Stimulated activated naive CD4-positive, alpha-beta T cell (primary cell): ENCODE measurements at places on chromosomes 2 and 18.

DNA sequence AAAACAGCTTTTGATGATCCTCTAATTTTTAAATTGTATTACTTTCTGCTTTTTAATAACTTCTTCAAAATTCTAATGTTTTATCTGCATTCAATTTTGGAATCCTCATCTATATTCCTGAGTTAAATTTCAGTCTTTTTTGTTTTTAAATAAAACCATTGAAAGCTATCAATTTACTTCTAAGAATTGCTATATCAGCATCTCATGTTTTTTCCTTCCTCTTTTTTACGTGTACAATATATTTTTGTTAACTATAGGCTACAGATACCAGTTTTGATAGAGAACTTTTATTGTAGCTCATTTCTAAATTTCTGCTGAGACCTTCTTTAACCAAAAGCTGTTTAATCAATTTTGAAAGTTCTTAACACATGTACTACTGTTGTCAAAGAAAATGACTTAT is 84.5 kb downstream of the SS18 start:
- no peak for DNase-seq

- DNase-seq: no peak
Observed at GRCh38 chr2:163044114-163044513, 205.5 kb upstream of the KCNH7 start.

GRCh38 chr2:150878356-150878755 is 383.3 kb downstream of the RBM43 start:
- no peak for DNase-seq

DNA sequence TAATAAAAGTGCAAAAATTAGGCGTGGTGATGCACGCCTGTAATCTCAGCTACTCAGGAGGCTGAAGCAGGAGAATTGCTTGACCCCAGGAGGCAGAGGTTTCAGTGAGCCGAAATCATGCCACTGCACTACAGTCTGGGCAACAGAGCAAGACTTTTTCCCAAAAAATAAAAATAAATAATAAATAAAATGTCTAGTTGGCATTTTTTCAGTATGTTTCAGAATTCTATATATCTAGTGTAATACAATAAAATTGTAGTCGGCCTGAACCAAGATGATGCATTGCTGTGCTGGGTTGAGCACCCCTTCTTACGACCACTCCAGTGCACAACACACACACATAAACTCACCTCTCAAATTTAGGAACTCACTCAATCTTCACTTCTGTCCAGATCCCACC is 108.2 kb downstream of the XIRP2 start:
- no peak for DNase-seq

DNA sequence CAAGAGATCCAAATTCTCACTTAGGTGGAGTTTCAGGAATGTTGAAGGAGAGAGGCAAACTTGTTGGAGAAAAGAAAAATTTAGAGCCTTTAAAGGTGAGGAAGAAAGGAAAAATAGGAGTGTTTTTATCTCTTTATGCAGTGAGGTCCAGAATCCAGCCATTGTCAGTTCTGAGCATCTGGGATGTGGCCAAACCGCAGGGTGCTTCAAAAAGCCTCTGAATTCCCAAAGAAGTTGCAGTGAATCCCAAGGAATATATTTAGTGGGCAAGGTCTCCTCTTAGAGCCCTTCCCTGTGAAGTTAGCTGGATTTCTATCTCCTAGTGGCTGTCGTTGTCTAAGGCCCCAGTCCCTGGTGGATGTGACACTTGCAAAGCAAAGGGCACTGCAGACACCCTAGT is 51.2 kb downstream of the MTCL1 start:
- DNase-seq: no peak

- DNase-seq: no peak
Observed at GRCh38 chr2:104344985-104345384, 508.9 kb upstream of the POU3F3 start.

- DNase-seq: no peak
Observed at GRCh38 chr18:28030458-28030857, 146.5 kb downstream of the CDH2 start.

- no peak for DNase-seq
Observed at GRCh38 chr2:64727013-64727767, 73.5 kb upstream of the SERTAD2 start.

GRCh38 chr18:11850821-11851145 is 430 bp upstream of the CHMP1B start:
- no peak for DNase-seq

DNA sequence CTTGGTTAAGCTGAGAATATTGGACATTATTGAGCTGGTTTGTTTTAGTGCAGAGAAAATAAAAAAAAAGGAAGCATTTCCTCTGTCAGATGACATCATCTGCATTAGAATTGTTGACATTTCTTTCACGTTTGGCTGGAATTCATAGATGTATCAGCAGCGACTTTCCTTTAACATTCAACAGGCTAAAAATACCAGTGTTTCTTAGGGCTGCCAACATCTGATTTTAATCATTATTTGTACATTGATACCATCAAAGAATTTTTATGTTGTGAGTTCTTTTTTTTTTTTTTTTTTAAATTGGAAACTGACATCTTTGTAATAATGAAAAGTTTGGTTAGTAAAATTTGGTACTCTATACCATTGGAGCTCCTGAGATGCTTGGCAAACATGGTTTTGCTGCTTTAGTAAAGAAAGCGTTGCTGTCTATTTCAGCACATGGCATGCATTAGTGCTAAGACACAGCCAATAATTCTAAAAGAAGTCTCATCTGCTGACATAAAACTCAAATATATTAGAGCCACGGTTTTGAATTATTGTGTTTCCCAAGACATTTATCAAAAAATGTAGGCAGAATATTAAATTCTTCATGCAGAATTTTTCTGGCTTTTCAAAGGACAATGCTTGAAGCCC is 33.6 kb downstream of the GTF2A1L start:
- DNase-seq: no peak

GRCh38 chr2:54063967-54064535 is 51.4 kb upstream of the ACYP2 start:
- DNase-seq: no peak

GRCh38 chr2:231968820-231969219 is 7.3 kb downstream of the DIS3L2 start:
- no peak for DNase-seq

- DNase-seq: no peak
Observed at GRCh38 chr18:61732854-61733253, 160.0 kb downstream of the RNF152 start.

GRCh38 chr2:109158237-109158636 is 29.2 kb downstream of the SH3RF3 start:
- no peak for DNase-seq

DNA sequence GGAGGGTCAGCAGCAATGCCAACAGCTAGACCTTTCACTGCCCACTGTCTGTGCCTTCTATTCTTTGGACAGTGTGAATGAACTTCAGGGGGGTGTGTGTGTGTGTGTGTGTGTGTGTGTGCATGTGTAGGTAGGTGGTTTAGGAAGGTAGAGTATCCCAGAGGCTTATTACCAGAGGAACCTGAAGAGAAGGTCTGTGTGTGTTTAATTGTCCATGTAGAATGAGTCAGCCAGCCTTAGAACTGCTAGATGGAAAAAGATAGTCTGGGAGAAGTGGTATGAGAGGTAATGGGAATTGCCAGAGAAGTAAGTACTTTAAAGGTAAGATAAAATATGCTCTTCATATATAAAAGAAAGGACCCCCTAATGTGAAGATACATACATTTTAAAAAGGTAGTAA is 522.2 kb downstream of the PIK3C3 start:
- no peak for DNase-seq

DNA sequence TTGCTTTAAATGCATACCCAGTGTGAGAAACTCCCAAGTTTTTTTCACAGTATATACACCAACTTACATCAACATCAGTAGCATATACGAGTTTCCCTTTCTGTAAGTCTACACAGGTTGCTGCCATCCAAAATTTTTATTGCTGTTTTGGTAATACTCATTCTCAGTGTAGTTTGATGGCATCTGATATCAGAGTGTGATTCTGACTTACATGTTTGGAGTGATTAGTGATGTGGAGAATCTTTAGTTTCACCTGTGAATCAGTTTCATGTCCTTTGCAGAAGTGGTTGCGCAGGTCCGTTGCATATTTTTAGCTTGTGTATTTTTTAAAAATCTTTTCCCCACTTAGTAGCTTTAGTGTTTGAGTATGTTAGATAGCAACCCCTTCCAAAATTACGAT is 50.1 kb downstream of the CCDC74A start:
- no peak for DNase-seq

DNA sequence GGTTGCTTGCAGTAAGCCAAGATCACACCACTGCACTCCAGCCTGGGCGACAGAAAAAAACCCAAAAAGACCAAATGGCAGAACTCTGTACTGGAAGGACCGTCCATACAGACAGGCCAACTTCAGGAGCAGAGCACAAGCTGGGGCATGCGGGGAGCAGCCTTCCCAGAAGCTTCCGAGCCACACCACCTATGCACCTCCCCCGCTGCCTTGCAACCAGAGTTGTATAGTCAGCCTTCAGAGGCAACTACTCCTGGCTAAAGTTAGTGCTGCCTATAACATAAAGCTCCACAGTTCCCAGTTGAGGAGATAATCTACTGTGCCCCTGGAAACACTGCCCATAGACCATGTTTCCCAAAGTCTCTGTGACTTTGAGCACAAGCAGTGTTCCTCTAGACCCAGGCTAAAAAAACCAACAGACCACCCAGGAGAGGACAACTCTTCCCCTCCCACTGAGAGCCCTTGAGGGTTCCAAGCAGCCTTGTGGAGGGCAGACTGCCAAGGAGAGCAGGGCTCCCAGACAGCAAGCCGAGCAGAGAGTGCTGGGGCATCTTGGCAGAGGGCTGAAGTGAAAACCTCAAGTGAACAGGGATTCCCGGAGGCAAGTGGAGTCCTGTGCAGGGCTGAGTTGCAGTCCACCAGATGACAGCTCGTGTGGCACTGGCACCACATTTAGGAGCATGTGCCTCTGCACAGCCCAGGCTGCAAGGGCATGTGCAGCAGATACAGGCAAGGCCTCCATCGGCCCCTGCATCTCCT is 6.8 kb downstream of the SFT2D3 start:
- no peak for DNase-seq

GRCh38 chr2:9263428-9263827 is 56.8 kb downstream of the ASAP2 start:
- DNase-seq: no peak

DNA sequence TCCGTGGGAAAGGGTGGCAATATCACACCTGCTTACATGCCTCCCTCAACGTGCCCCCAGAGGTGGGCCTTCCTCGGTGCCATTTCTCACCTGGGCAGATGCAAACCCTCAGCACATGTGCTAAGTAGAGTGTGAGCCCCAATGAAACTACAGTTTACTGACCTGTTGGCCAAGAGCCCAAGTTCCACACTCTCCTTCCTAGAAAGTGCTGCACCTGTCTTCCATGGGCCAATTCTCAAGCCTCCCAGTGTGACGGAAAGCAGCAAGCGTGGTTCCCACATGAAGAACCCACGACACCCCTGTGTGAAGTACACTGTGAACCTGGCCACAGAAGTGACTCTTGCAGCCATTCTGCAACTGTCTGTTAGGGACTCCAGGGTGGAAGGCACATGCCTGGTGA is 73.7 kb downstream of the UXS1 start:
- DNase-seq: no peak

GRCh38 chr2:207012461-207012860 is 73.1 kb downstream of the CPO start:
- DNase-seq: no peak

DNA sequence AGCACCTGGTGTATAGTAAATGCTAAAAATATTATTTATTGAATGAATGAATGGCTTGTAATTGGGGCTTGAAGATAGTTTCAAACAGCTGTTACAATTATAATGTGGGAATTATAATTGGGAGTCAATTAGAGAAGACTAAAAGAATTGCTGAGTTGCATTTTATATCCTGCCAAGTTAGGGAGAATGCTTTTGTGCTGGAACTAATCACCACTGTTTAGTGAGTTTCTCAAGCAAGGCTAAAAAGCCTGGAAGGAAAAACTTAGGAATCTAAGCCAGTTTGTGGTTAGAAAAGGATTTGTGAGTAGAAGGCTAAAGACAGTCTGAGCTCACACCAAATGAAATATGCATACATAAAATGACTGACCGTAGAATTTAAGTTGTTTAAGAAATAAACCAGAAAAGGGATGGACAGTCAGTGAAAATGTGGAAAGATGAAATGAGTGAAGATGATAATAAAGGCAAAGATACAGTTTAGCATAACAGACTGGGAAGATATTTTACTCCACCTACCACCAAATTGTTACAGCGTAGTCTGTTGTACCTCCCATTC is 647.7 kb upstream of the FSHR start:
- DNase-seq: no peak

DNA sequence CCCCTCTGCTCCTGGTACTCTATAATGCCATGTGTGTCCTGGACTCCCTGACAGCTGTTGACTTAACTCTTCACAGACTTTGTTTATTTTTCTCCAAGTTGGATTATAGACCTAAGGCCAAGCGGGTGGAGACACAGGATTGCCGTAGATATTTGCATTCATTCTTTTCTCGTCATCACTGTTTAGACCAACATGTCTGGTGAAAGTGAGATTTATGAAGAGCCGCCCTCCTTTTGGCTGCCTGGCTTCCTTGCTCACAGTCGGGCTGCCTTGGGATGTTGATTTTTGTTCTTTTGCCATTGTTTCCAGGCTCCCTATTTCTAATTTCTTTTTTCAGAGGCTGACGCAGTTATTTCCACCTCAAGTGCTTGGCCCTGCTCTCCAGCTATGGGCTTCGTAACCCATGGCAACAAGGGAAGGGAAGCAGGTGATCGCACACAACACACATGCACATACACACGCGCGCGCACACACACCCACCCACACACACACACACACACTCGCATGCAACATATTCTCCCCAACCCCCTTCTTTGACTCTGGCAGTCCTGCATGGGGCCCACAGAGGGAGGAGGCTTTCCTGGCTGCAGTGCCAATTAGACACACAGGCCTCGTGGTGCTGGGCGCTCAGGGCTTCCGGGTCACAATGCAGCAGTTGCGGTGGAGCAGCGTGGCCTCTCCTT is 296.5 kb downstream of the MTX2 start:
- no peak for DNase-seq

DNA sequence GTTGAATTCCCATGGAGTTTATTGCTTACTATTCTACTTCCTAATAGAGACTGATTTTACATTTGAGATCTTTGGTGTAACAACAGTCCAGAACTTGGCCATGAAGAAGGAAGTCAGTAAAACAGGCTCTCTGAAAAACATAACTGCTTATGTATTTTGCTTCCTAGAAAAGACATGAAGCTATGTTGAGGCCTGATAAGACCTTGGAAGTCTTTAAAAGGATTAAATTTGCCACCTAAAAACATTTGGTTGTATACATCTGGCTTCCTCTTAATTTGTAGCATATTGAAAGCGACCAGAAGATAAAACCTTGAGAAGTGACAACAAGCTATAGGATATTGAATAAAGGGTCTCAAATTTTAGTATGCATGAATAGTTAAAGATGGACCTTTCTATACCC is 36.4 kb downstream of the PTRHD1 start:
- no peak for DNase-seq

DNA sequence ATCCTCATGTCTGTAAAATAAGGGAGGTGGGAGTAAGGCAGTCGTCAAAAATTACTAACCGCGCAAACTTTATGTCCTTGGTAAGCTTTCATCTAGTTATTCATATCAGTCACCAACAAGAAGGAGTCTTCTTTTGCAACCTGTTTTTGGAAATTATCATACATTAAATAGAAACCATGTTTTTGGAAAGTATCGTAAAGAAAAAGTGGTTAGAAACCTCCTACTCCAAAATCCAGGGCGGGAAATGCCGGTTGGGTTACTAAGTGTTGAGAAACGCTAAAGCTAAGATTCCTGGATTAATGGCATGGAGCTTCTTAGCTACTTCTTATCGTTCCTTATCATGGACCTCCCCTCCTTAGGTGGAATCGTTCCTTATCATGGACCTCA is 778 bp downstream of the BBS5 start:
- DNase-seq: no peak
